ENCODE measurements at places on chromosomes 1 and 21. TPM values are rescaled to one million over a fixed set of nuclear protein-coding genes. Genes with fewer than 3 reads are reported as not detected.

Gene PIK3R3
- 6.3 TPM for total RNA-seq

Gene LRRC53
- total RNA-seq = not detected

Gene PRPF38B
- total RNA-seq = 15.4 TPM

Gene ATP1A4
- not detected for total RNA-seq

Gene SPRR2A
- not detected for total RNA-seq

All from smooth muscle cell of trachea (primary cell).